Smooth muscle cell of the pulmonary artery (primary cell): ENCODE measurements at places on chromosomes 16 and 17. TPM values are rescaled to one million over a fixed set of nuclear protein-coding genes. Genes with fewer than 3 reads are reported as not detected.

Gene PRAC2
- total RNA-seq, result not detected in 2 replicates

Gene SOX9
- 7.9 and 9.2 TPM in 2 replicates for total RNA-seq

Gene MYH4
- not detected in 2 replicates for total RNA-seq

Gene STH
- not detected in 2 replicates for total RNA-seq

Gene NPTX1
- 7.7 and 8.0 TPM in 2 replicates for total RNA-seq

Gene NEUROD2
- total RNA-seq, result not detected in 2 replicates

Gene PLXDC1
- total RNA-seq, result 0.50 and 3.5 TPM in 2 replicates

Gene CRISPLD2
- 1.2 and 38.1 TPM in 2 replicates for total RNA-seq

Gene CORO1A
- 0.20 and 0.33 TPM in 2 replicates for total RNA-seq

Gene CCDC154
- total RNA-seq, result 0.33 and 0.96 TPM in 2 replicates

Gene APOBR
- total RNA-seq, result not detected in 2 replicates

Gene TRAP1
- total RNA-seq, result 46.3 and 160 TPM in 2 replicates

Gene GPR139
- total RNA-seq, result not detected in 2 replicates

Gene BCAR1
- 73.6 and 165 TPM in 2 replicates for total RNA-seq

Gene SKAP1
- not detected in 2 replicates for total RNA-seq

Gene PDP2
- 11.4 and 17.6 TPM in 2 replicates for total RNA-seq

Gene C17orf107
- total RNA-seq, result 6.4 and 9.9 TPM in 2 replicates

Gene SLC5A11
- total RNA-seq, result not detected in 2 replicates

Gene KRTAP4-4
- not detected in 2 replicates for total RNA-seq

Gene FBXL20
- total RNA-seq, result 15.2 and 17.1 TPM in 2 replicates

Gene FAM171A2
- total RNA-seq, result 4.5 and 5.7 TPM in 2 replicates

Gene CD300LB
- total RNA-seq, result not detected in 2 replicates

Gene ZPBP2
- not detected in 2 replicates for total RNA-seq

Gene HOXB9
- total RNA-seq, result not detected in 2 replicates

Gene KRTAP4-9
- total RNA-seq, result not detected in 2 replicates

Gene RRAD
- 14.9 and 36.8 TPM in 2 replicates for total RNA-seq

Gene GIT1
- 23.5 and 44.7 TPM in 2 replicates for total RNA-seq

Gene TAC4
- total RNA-seq, result not detected in 2 replicates

Gene KCNH6
- total RNA-seq, result not detected in 2 replicates

Gene HBQ1
- total RNA-seq, result not detected in 2 replicates

Gene GRIN2A
- 0.26 and 3.0 TPM in 2 replicates for total RNA-seq

Gene AANAT
- not detected in 2 replicates for total RNA-seq

Gene SLC16A6
- total RNA-seq, result 0.13 and 0.17 TPM in 2 replicates

Gene CEP112
- 4.8 and 7.4 TPM in 2 replicates for total RNA-seq
